ENCODE measurements at places on chromosomes 6 and 20.

- H3K27me3 ChIP-seq = no peaks in the 10 kb centered on the region
- H3K4me1 ChIP-seq = no peaks in the 10 kb centered on the region
- H3K4me3 ChIP-seq = no peak overlapping the region
- DNase-seq = no peak
- no peaks in the 10 kb centered on the region for H3K36me3 ChIP-seq
- no peak overlapping the region for H3K27ac ChIP-seq
Measured at GRCh38 chr6:91387290-91388059, 800.6 kb upstream of the MAP3K7 start.

GRCh38 chr6:135166515-135166914 is 14.6 kb upstream of the MYB start:
- no peaks in the 10 kb centered on the region for H3K36me3 ChIP-seq
- H3K27ac ChIP-seq = no peak overlapping the region
- H3K4me1 ChIP-seq = peaks cover 52% of the 10 kb centered on the region
- DNase-seq = no peak

DNA sequence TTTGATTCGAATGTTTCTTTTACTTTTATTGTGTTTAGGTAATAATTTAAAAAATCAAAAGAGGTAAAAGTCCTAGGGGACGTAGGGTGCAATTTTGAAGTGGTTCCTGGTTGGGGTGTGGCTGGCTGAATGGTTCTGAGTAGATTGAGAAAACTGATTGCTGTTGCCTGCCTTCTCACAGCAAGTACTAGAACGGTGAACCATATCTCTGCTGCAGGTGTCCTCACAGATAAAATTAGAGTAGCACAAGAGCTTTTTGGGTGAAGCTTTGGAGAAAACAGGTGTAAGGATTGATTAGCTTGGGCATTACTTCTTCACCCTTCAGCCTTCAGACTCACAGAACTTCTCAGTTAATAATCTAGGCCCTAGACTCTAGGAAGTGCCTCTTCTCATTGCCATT is 19.8 kb upstream of the GJA10 start:
- peaks cover 26% of the 10 kb centered on the region for H3K36me3 ChIP-seq
- H3K4me1 ChIP-seq = no peaks in the 10 kb centered on the region
- no peak overlapping the region for H3K4me3 ChIP-seq
- no peak overlapping the region for H3K27ac ChIP-seq

DNA sequence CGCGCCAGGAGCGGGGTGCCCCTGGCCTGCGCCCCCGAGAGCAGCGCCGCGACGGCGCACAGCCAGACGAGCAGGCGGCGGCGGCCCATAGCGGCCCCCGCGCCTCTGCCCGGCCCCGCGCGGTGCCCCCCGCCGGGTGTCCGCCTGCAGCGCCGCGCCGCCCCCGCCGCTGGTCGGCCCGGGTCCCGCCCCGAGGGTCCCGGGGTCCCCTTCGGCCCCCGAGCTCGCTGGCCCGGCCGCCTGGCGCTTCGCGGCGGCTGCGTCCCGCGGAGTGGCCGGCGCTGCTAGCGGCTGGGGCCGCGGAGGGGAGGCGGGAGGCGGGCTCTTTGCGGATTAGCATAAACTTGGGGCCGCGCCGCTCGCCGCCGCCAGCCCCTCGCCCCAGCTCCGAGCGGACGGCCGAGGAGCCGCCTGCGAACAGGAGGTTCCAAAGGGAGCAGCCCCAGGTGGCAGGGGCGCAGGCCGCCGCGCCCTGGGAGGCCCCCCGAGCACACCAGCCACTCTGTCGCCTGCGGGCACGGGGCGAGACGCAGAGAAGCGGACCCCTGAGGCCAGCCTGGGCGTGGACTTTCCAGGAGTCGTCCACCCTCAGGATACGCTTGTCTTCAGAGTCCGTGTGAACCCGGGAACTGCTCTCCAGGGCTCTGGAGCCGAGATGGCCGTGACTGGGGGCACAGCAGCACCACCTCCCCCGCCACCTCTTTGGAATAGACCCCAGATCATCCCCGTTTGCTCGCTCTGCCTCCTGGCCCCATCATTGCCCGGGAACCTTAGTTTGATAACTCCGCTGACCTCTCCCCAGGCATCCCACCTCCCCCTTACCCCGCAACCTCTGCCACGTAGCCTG is at the start of gene EMILIN3:
Gene EMILIN3 (minus strand): TSS at position 273 of the 847 bp plus-strand sequence. CDS start 184 bp downstream, at position 89.
- H3K27ac ChIP-seq = no peak within 1 kb of the TSS
- no peaks in the 10 kb centered on the region for H3K36me3 ChIP-seq
- peaks cover 38% of the 10 kb centered on the region for H3K27me3 ChIP-seq
- no peak for DNase-seq

GRCh38 chr6:44956396-44956795 is 371.7 kb upstream of the RUNX2 start:
- no peak overlapping the region for H3K4me3 ChIP-seq
- peaks cover 16% of the 10 kb centered on the region for H3K4me1 ChIP-seq
- H3K27me3 ChIP-seq = no peaks in the 10 kb centered on the region
- H3K27ac ChIP-seq = no peak overlapping the region
- peaks cover 24% of the 10 kb centered on the region for H3K36me3 ChIP-seq
- DNase-seq = no peak

GRCh38 chr6:147154454-147154853 is 49.8 kb upstream of the STXBP5 start:
- DNase-seq = no peak
- no peaks in the 10 kb centered on the region for H3K4me1 ChIP-seq
- no peaks in the 10 kb centered on the region for H3K36me3 ChIP-seq
- H3K27me3 ChIP-seq = no peaks in the 10 kb centered on the region
- H3K27ac ChIP-seq = no peak overlapping the region

- DNase-seq = no peak
- no peak overlapping the region for H3K27ac ChIP-seq
- no peaks in the 10 kb centered on the region for H3K4me1 ChIP-seq
- H3K4me3 ChIP-seq = no peak overlapping the region
Measured at GRCh38 chr6:80939898-80940297, 812.6 kb downstream of the TENT5A start.

DNA sequence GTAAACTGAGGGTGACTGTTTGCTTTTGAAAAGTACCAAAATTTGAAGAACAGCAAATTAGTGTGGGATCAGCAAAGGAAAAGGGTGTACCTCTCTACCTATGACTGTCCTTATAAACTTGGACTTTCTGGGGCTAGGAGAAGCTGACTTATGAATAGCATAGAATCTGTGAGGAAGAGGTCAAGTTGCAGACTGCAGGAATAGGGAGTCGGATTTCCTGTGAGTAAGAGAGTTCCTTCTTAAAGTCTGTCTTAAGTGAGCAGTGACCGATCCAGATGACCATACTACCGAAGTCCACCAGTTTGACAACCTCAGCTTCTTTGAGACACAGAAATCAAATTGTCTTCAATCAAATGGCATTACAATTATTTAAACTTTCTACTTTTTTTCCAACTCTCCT is 708.7 kb downstream of the UTRN start:
- no peaks in the 10 kb centered on the region for H3K4me1 ChIP-seq
- H3K4me3 ChIP-seq = no peak overlapping the region
- H3K36me3 ChIP-seq = no peaks in the 10 kb centered on the region
- H3K27ac ChIP-seq = no peak overlapping the region

DNA sequence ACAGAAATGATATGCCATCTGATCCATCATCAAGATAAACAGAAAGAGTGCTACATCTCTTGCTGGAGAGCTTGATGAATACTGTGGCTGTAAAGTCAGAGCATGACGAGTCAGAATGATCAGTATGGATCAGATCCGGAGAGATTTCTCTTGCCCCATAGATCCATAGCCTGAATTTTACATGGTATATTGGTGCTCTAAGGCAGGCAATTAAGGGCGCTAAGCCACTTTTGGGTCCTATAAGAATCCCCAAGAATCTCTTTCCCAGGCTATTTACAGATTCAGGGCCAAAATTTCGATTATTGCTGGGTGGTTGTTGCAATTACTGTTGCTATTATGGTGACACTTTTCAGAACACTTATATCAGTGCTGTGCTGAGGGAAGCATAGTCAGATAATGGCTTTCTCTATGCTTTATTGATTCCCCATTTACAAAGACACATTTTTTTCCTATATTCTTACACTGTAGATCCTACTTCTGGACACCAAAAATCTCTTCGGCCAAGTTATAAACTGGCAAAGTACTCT is 94.4 kb downstream of the ADGRB3 start:
- no peak overlapping the region for H3K4me3 ChIP-seq
- DNase-seq = no peak
- H3K36me3 ChIP-seq = no peaks in the 10 kb centered on the region
- no peak overlapping the region for H3K27ac ChIP-seq

DNA sequence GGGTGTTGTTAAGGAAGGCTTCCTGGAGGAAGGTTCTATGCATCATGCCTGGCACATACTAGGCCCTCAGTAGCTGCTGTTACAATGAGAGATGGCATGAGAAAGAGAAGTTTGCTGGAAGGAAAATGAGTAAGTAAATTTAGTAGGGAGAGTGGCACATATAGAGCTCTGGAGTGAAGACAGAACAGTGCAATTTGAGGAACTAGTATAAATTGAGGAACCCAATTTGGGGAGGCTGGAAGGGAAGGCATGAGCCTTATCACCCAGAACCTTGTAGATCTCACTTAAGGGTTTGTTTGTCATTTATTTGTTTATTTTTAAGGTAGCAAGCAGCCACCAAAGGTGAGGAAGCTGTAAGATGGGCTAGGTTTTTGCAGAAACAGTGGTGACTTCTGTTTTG is 87.1 kb upstream of the SCGN start:
- no peak overlapping the region for H3K4me3 ChIP-seq
- H3K27me3 ChIP-seq = no peaks in the 10 kb centered on the region
- no peak for DNase-seq
- no peak overlapping the region for H3K27ac ChIP-seq
- no peaks in the 10 kb centered on the region for H3K36me3 ChIP-seq

GRCh38 chr6:27889628-27890444 is 22.4 kb downstream of the OR2B2 start:
- peaks cover 5% of the 10 kb centered on the region for H3K36me3 ChIP-seq
- H3K4me1 ChIP-seq = peaks cover 21% of the 10 kb centered on the region
- no peaks in the 10 kb centered on the region for H3K27me3 ChIP-seq

- no peaks in the 10 kb centered on the region for H3K27me3 ChIP-seq
- H3K4me3 ChIP-seq = peak overlapping the region; percentile 85
Measured at GRCh38 chr6:2839982-2840748, 1.5 kb downstream of the SERPINB1 start.

- peaks cover 41% of the 10 kb centered on the region for H3K36me3 ChIP-seq
- no peak for DNase-seq
- no peaks in the 10 kb centered on the region for H3K27me3 ChIP-seq
Measured at GRCh38 chr6:142870787-142871415, 74.1 kb downstream of the HIVEP2 start.

DNA sequence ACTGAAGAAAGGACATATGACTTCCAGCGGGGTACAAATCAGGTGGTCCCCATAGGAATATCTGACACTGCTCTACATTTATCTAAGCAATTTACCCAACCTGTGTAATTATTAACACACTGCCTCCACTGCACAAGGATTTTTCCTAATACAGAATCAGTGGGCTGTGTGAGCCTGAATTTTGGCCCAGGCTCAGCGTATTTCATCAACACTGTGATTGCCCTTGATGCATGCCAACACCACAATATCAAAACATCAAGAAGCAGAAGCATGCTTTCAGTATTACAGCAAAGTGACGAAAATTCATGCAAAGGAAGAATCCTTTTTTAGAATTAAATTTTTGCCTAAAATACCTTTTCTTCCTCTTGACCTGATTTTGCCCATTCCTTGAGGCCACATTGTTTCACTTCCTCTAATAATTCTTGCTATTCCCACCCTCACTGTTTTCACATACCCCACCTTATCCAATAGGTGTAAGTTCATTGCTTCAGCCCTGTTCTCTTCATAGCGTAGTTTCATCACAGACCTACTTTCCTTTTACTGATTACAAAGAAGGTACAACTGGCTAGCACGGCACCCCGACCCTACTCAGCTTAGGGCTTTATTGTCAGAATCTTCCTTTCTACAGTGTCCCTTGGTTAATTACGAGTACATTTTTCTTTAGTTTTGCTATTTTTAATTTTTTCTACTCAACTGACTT is 83.7 kb upstream of the PTCHD4 start:
- no peaks in the 10 kb centered on the region for H3K27me3 ChIP-seq
- H3K36me3 ChIP-seq = no peaks in the 10 kb centered on the region
- no peak overlapping the region for H3K27ac ChIP-seq
- H3K4me3 ChIP-seq = no peak overlapping the region
- DNase-seq = no peak

GRCh38 chr20:609371-609964 is 641 bp downstream of the TCF15 start:
- no peaks in the 10 kb centered on the region for H3K36me3 ChIP-seq
- no peak overlapping the region for H3K4me3 ChIP-seq
- peaks cover 48% of the 10 kb centered on the region for H3K27me3 ChIP-seq
- DNase-seq = no peak
- H3K27ac ChIP-seq = no peak overlapping the region
- H3K4me1 ChIP-seq = peaks cover 4% of the 10 kb centered on the region

- peak overlapping the region; percentile 21 for H3K4me3 ChIP-seq
- no peak for DNase-seq
- H3K27ac ChIP-seq = no peak overlapping the region
- H3K36me3 ChIP-seq = no peaks in the 10 kb centered on the region
- peaks cover 64% of the 10 kb centered on the region for H3K27me3 ChIP-seq
Measured at GRCh38 chr20:54174457-54175175, 830 bp upstream of the CYP24A1 start.

DNA sequence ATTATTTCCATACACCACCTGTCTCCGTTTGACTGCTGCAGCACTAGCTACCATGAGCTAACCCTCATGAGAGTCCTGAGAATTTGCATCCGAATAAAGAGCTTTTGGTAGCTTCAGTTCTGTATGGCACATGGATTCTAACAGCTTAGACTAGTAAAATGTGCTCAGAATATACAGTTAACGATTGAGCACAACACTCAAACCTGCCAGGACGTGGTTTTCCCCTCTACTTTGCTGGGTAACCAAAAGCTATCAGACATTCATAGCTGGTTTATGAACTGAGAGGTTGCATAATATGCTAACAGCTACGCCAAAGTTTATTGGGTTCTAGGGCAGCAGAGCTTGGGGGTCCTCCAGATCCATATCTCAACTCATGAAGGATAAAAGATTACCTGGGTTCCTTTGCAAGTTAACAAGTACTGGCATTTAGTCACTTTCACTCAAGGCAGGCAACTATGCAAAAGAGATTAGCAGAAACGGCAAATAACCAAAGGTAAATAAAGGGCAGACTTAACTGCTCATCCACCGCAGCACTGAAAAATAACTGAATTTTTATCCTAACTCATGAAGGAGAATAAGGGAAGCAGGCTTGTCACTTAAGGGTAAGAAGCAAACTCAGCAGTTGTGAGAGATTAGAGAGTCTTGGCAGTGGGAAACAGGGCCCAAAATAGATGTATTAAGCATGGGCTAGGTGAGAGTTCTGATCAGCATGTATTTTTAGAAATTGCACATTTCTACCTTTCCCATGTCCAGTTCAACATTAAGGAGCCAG is 29.4 kb downstream of the NUDT3 start:
- no peaks in the 10 kb centered on the region for H3K27me3 ChIP-seq
- H3K4me1 ChIP-seq = peaks cover 39% of the 10 kb centered on the region
- H3K27ac ChIP-seq = no peak overlapping the region

GRCh38 chr6:27517238-27517637 is 44.3 kb upstream of the ZNF184 start:
- H3K27me3 ChIP-seq = peaks cover 35% of the 10 kb centered on the region
- H3K36me3 ChIP-seq = no peaks in the 10 kb centered on the region
- DNase-seq = no peak
- H3K27ac ChIP-seq = no peak overlapping the region

GRCh38 chr6:5359417-5359816 is 98.1 kb downstream of the FARS2 start:
- no peak for DNase-seq
- no peak overlapping the region for H3K27ac ChIP-seq
- no peaks in the 10 kb centered on the region for H3K36me3 ChIP-seq
- peaks cover 5% of the 10 kb centered on the region for H3K4me1 ChIP-seq

All from activated CD8-positive, alpha-beta T cell treated with anti-CD3 and anti-CD28 coated beads for 36 hours (primary cell).